Stimulated activated CD8-positive, alpha-beta memory T cell treated with anti-CD3 and anti-CD28 coated beads, Interleukin-15, amount 100 ng/mL, for 1 hour (primary cell): ENCODE measurements at places on chromosomes 4 and X.
A peak's percentile ranks its signal among the peaks of the same experiment; 100 is the strongest.

DNA sequence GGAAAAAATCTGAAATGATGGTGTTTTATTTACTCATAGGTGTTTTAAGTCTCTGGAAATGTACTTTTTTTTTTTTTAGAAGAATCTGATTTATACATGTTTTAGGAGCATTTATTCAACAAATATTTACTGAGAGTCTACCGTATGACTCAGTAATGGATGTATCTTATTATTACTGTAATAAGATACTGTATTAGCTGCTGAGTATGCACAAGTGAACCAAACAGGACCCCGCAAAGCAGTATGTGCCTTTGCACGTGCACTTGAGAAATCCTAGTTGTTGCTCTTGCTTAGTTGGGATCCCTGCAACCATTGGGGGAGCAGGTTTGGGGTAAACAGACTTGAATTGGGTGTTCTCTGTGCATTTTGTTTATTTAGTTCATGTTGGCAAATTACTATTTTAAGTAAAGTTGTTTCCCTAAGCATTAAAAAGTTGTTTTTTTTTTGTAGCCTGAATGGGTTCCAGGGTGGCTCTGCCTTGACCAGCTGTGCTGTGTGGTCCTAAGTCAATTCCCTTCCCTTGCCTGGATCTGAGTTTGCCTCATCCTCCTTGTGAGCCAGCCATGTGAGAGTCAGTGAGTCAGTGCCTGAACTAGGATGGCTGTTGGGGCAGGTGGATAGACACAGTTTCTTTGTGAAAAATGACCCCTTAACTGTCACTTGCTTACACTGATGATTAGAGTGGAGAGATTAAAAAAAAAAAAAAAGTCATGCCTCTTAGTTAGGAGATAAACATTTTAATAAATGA lies 27.7 kb downstream of the DCUN1D4 start:
- no peak for DNase-seq

DNA sequence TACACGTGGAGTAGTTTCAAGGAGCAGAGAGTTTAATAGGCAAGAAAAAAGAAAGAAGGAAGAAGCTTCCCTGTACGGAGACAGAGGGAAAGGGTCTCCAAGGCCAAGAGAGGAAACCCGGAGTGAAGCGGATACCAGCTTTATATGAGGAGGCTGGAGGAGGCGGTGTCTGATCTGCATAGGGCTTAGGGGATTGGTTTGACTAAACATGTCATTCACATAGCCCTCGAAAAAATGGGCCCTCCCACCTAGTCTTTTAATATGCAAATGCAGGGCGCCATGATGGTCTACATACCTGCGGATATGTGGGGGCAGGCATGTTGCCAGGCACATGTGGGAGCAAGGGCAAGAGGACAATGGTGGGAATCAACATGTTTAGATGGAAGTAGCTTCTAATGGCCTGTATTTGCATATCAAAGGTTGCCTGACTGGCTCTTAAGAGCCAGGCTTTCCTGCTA lies 103.1 kb upstream of the UGT8 start:
- DNase-seq: no peak

DNA sequence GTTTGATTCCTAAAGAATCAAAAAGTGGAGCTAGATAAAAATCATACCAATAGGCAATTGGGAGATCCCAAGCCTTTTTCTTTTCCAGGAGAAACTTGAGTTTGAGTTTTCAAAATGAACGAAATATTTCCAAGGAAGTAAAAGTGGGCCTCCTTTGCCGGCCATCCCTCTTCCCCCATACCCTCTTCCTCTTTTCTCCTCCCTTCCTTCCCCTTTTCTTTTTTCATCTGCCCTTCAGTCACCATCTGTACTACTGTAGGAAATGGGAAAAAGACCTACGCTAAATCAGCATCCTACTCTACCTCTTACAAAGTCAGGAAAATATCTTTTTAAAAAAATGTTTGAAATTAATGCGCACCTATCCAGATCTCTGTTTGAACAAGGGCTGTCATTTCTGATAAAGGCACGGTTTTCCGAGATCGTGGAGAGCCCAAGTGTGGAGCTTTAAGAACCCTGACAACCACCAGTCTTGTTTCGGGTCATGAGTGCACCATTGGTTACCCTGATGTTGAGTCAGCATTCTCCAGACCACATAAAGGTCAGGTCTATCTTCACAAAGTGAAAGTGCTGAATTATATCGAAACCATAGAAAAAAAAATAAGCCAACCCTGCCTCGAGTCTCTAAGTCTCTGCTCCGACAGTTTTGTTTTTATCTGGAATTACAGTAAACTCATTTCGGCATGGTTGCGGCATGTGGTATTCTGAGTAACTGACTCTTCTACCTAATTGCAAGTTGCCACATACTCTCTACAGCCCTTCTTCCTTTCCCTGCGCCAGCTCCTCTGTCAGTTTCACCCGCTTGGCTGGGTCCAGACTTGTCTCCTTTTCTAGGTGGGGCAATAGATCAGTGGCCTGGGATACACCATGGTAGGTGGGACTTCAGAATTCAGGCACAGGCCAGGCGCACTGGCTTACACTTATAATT lies 140.2 kb upstream of the KLF3 start:
- no peak for DNase-seq

- no peak for DNase-seq
Measured at GRCh38 chrX:155874571-155875244, 6.4 kb upstream of the VAMP7 start.

- DNase-seq: peak; percentile 20
Measured at GRCh38 chr4:98663226-98664006, 5.0 kb upstream of the TSPAN5 start.

DNA sequence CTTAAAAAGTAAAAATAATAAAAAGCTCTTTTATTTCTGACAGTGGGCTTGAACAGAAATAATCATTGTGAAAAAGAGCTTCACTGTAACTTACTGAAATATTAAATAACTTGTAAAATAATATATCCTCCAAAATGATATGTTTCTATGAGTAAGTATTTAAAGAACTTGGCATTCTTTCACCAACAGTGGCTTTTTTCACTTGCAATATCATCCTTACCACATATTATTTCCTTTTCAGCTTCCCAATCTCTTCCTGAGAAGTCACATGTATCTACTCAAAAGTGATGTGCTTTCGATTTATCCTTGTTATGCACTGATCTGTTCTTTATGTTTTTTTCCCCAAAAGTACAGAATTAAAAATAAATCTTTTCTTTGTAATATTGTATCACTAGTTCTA lies 2.2 kb upstream of the PCDH18 start:
- DNase-seq: no peak

- DNase-seq: no peak
Measured at GRCh38 chr4:145554691-145555090, 64.5 kb upstream of the MMAA start.

DNA sequence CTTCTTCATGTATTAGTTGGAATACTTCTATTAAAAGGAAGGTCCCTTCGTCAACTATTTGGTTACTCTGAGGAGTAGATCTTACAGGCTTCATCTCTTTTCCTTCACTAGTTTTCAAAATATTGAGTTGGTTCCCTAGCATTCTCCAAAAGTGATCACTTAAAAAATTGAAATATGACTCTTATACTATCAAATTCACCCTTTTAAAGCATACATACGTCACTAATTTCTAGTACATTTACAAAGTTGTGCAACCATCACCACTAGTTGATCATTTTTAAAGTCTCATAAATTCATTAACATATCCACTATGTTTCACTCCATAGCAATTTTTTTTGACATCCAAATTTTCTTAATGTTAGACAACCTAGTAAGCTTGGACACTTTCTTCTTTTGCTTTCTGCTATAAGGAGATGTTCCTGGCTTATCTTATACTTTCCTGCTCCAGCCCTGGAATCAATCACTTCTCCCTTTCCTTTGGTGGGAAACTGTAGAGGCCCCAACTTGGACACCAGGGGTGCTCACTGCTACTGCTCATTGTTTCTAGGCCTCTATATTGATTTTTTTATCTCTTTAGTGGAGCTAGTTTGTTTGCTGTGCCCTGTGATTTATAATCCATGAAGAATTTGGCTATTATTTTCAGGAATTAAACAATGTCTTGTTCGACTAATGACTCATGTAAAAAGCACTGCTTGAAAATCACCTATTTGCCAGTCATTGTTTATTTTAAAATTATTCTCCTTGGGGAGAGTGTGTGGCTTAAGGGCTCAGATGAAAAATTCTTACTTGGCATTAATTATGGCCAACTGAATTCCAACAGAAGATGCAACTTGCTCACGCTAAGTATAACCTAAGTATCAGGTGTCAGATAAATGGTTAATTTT lies 4.0 kb upstream of the ZFX start:
- no peak for DNase-seq

GRCh38 chrX:87067795-87068369 lies 449.7 kb upstream of the KLHL4 start:
- DNase-seq: no peak

GRCh38 chr4:26053761-26054160 lies 139.7 kb downstream of the SMIM20 start:
- no peak for DNase-seq

- no peak for DNase-seq
Measured at GRCh38 chrX:78455901-78456300, 128.5 kb upstream of the CYSLTR1 start.
